Stimulated activated CD4-positive, alpha-beta T cell treated with anti-CD3 and anti-CD28 coated beads, Interleukin-1b, Interleukin-23, amount 100 ng/mL, for 1 hour (primary cell): ENCODE measurements at places on chromosomes 2 and 18.

GRCh38 chr2:71154798-71155197, 24.4 kb downstream of the MPHOSPH10 start:
- DNase-seq = no peak

DNA sequence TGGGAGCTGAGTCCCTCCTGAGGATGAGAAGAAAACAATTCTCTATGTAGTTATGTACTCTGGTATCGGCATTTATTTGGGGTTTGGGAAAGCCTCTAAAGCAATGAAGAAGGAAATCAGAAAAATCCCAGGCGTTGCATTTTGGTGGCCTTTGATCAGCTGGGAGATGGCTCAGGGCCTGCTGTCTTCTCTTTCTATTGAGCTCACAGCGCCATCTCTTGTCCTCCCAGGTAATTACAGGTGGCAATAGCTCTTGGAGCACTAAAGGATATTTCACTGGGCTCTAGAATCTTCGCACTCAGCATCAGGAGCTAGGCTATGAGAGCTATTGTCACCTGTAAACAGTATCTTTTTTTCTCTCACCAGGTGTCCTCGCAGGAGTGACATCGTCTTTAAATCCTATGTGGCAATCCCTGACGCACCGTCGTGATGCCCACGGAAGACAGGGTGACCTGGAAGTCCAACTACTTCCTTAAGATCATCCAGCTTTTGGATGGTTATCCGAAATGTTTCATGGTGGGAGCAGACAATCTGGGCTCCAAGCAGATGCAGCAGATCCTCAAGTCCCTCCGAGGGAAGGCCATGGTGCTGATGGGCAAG, 76.1 kb upstream of the PMAIP1 start:
- no peak for DNase-seq

DNA sequence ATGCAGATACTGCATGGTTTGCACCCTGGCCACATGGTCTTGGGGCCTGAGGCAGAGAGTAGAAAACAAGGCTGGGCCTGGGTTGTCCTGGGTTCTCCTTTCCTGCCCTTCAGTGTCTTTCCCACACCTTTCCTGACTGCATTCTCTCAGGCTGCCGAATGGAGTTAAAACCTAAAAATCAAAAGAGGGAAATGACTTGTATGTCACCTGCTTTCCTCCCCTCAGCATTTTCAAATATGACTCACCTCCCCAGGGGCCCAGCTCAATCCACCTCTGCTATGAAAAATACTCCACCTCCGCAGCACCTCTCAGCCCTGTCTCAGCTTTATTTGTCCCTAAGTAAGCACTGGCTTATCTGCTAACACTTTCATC, 457.8 kb upstream of the MEX3C start:
- no peak for DNase-seq

- DNase-seq = no peak
Measured at GRCh38 chr2:7987992-7988391, 693.9 kb upstream of the ID2 start.

GRCh38 chr2:45000921-45001868, 8.1 kb downstream of the SIX2 start:
- DNase-seq = no peak

DNA sequence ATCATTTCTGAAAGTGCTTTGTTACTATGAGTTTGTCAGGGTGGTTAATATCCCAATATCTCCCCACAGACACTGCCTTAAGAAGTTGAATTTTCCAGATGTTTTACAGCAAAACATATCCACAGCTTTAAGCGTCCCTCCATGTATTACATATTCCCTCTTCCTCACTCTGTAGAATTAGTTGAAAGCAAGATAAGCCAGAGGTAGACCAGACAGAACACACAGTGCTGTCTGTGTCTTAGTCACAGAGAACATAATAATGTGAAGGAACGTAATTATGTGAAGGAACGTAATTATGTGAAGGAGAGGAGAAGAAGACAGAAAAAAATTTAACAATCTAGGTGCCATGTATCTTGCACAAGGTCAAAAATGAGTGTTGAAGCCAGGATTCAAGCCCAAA, 81.9 kb upstream of the LRATD1 start:
- no peak for DNase-seq

GRCh38 chr2:77521931-77522470, at the start of gene LRRTM4:
Gene LRRTM4, minus strand, starts transcription at chr2:77522376.
- no peak for DNase-seq

DNA sequence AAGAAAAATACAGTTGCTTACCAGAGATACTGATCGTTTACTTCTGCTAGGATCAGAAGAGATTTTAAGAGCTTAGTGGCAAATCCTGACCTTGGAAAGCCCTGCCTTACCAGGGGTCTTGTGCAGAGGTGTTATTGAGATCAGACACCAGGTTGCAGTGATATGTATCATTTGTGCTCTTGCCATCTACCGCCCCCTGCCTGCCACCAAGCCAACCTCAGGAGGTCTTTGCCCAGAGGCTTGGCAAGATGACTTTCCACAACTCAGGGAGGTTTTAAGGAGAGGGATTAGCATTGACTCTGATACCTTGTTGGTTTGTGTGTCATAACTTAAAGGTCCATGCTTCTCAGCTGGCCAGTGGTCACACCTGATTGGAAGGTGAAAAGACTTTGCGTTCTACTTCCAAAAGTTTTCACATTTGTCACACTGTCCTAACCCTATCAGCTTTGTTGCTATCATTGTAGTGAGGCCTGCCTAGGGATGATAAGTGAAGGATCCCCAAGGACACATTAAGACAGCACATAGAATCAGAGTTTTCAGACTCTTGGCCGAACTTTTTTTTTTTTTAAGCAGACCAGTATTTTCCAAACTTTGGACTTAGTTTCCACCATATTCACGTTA, 46.2 kb upstream of the MGAT5 start:
- peak; percentile 34 for DNase-seq

DNA sequence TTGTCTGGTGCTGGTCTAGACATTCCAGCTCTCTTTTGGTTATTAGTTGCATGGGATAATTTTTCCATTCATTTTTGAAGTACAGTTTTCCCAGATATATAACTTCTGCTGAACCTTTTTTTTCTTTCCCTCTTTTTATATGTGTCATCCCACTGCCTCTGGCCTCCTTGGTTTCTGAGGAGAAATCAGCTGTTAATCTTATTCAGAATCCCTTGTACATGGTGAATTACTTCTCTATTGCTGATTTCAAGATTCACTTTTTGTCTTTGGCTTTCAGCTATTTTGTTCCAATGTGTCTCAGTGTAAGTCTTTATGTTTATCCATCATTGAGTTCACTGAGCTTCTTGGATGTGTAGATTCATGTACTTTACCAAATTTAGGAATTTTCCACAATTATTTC, 99.7 kb downstream of the ARHGEF4 start:
- DNase-seq = no peak

- no peak for DNase-seq
Measured at GRCh38 chr2:97068074-97068473, 26.6 kb downstream of the FAHD2B start.

DNA sequence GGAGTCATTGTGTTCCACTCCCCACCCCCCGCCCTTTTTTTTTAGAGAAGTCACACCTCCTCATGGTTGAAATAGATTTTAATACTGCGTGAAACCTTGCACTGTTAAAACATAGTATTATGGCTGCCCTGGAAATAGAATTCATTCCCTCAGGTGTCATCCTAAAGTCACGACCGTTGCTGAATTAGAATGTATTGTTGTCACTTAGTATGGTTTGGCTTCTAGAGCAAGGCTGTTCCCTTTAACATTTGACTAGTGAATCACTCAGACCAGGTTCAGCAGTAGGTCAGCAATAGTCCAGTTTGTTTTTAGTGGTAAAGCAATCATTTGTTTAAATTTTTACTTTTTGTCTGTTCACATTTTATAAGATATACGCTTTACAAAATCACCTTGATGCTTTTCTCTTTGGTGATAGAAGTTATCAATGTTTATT, 1.2 kb downstream of the BABAM2 start:
- no peak for DNase-seq

DNA sequence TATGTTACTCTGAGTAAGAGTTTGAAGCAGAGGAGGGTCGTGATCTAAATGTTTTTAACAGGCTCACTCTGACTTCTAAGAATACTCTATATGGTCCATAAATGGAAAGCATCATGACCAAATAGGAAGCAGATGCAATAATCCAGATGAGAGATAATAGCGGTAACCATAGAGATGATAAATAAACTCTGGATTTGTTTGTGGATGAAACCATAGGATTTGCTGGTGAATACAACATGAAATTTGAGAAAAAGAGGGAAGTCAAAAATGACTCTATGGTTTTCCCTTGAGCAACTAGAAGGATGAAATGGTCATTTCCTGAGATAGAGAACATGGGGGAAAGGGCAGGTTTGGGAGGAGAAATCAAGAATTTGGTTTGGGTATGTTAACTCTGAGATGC, 3.9 kb downstream of the HEATR5B start:
- DNase-seq = no peak

- no peak for DNase-seq
Measured at GRCh38 chr2:145199042-145199441, 679.1 kb upstream of the ZEB2 start.

DNA sequence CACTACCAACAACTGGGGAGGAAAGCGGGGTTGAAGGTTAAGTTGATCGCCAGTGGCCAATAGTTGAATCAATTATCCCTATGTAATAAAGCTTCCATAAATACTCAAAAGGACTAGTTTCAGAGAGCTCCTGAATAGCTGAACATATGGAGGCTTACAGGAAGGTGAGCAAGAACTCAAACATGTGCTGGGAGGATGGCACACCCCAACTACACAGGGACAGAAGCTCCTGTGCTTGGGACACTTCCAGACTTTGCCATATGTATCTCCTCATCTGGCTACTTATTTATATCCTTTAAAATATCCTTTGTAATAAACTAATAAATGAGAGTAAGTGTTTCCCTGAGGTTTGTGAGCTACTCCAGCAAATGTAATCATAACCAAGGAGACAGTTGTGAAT, 115.7 kb downstream of the HNMT start:
- DNase-seq = no peak

DNA sequence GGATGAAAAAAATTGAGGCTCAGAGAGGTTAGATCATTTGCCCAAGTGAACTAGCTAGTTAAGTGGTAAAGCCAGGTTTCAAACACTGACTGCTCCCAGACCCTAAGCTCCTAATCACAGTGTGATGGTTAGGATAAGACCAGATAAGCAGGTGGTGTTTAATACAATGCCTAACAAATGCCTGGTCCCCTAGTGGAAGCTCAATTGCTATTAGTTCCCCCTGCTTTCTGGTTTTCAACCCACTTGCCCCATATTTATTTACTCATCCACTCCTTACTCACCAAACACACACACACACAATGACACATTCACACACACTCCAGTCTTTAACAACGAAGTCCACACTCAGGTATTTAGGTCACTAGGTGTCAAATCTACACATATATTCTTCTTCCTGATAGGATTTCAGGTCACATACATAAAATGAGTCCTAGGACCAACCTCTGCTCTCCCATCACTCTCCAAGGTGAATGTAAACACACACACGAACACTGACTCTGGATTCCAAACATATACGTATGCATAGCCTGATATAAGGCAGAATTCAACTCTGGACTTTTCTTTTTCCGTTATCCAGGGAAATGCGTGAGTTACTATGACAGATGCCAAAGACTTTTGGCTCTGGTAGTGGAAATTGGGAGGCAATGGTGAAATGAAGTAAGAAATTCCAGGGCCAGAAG, 73.6 kb upstream of the TSPYL6 start:
- no peak for DNase-seq

- no peak for DNase-seq
Measured at GRCh38 chr2:159219394-159219998, 67.0 kb downstream of the WDSUB1 start.

DNA sequence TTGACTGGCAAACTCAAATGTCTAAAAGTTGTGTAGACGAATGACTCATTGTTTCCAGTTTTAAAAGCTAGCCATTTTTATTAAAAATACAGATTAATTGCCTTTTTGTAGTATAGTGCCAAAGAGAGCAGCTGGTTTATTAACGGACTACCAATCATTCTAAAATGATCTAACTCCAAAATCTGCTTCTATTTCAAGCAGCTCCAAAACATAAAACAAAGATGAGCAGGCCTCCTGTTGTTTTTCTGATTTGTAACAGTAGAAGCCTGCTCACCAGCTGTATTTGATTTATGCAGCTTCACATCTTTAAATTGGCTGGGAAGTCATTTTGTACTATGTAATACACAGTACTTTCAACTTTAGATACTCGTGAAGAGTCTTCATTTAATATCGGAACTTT, 171.8 kb downstream of the UBR3 start:
- DNase-seq = no peak

- DNase-seq = no peak
Measured at GRCh38 chr18:40019797-40020392, 1935.1 kb upstream of the PIK3C3 start.

DNA sequence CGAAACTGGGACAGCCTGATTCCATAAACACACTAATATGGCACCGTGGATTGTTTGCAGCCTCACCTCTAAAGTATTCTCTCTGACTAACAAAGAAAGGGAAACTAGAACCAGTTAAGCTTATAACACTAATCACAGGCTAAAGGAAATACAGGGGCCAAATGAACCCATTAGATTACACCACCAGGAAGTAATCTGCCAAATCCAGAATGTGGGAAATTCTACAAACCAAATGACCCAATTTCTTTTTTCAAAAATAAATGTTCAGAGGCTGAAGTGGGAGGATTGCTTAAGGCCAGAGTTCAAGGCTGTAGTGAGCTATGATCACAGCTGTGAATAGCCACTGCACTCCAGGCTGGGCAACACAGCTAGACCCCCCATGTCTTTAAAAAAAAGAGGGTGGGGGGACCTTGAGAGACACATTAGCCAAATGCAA, 1.5 kb upstream of the MPPE1 start:
- no peak for DNase-seq

DNA sequence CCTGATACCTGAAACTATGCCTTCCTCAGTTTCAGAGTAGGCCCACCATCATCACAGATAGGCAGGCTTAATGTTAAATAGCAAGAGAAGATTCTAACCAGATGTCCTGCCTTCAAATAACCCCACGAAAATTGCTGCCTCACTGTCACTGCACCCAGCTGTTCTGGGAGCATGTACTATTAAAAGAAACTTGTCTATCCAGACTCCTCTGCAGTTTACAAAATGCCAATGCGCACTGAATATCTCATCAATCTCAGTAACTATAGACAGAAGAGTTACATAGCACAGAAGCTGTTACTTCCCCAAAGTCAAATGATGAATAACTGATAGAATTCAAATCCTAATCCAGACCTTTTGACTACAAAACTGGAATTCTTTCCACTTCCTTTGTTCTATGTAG, 43.9 kb downstream of the WDR75 start:
- no peak for DNase-seq

DNA sequence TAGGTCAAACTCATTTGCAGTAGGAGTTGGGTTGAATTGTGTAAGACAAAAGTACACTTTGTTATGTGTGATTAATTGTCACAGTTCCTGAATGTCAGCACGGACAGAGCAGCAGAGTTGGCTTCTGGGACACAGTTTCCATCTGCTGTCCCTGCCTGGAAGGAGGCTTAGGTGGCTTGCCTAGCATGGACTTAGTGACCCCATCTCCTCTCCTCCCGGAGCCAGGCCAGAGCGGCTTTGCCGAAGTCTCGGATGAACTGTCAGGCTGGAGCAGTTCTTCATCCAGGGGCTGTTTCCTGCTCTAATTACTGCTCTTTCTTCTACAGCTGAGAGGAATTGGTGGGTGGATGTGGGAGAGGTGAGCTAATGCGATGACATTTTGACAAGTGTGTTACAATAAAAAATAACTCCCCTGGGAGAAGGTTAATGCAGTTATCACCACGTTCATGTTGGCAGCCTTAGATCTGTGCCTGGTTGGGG, 102.0 kb downstream of the SH3RF3 start:
- DNase-seq = no peak

- no peak for DNase-seq
Measured at GRCh38 chr2:42321452-42322064, 39.5 kb downstream of the COX7A2L start.
